ENCODE measurements at places on chromosomes 13 and 19.

DNA sequence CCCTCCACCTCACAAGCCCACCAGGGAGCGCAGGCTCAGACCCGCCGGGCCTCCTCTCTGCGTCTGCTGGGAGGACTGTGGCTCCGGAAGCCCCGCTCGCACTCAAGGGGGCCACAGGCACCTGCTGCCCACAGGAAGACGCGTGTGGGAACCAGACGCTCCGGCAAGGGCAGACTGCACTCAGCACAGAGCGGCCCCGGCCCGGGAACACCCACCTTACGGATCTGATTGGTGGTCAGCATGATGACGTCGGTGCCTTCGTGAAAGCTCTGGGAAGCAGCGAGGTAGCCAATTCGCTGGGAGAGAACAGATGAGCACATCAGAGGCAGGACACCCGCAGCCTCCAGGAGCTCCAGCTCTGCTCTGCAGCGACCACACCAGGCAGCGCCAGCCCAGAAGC is 14.6 kb downstream of the AP3D1 start:
- no peak for DNase-seq

DNA sequence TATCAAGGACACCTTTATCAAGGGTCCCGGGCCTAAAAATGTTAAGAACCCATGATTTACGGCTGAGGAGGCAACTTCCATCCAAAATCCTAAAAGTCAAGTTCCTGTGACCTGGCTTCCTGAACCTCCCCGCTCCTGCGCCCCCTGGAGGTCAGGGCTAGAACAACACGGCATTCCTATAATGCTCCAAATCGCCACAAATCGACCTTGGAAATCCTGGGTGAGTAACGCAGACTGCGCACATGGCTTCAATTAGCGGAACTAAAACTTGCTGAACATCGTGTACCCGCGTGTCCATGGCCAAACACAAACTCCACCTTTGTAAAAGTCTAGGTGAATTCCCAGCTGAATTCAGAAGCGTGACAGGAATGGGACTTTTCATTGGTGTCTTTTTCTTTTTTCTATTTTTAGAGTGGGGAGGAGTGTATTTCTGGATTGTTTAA is 4.3 kb upstream of the C5AR1 start:
- DNase-seq = peak; percentile 84

- DNase-seq = peak; percentile 95
These were observed 1.1 kb downstream of the ZNF850 start for GRCh38 chr19:36771261-36772231.

GRCh38 chr19:28170066-28170465 is 1042.9 kb downstream of the UQCRFS1 start:
- no peak for DNase-seq

DNA sequence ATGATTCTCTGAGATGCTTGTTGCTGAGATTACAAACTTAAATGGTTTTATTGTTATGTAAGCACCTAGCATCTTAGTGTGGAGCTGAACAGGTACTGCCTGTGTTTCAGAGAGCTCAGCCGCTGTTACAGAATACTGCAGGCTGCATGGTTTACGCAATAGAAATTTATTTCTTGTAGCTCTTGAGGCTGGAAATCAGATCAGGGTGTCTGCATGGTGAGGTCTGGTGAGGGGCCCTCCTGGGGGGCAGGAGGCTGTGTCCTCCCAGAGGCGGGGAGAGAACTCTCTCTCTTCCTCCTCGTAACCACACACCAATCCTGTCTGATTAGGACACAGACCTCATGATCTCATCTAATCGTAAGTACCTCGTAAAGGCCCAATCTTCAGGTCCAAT is 13.1 kb downstream of the ATP11A start:
- DNase-seq = no peak

GRCh38 chr13:67101730-67102467 is 128.2 kb downstream of the PCDH9 start:
- no peak for DNase-seq

DNA sequence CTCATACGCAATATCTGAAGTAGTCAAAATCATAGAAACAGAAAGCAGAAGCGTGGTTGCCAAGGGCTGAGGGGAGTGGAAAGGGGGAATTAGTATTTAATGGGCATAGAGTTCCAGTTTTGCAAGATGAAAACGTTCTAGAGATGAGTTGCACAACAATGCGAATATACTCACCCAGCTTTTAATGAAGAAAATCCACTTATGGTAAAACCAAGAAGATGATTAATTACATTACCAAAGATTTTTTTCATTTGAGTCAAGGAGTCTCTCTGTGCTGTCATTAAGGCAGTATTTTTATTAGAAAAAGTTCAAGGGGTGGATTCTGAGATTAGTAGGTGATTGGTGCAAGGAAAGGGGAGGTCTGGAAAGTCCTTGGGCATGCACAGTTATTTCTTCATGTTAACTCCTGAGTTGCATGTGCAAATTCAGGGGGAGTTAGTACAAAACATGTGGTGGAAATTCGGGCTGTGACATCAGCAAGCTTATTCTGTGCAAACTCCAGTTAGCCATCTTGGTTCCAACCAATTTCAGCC is 6.9 kb upstream of the CBY2 start:
- DNase-seq = no peak

GRCh38 chr19:52786078-52786463 is 520 bp downstream of the ZNF600 start:
- DNase-seq = no peak

- DNase-seq = no peak
These were observed 127.0 kb upstream of the GPR12 start for GRCh38 chr13:26887594-26887993.

- DNase-seq = no peak
These were observed 5.7 kb downstream of the ABHD13 start for GRCh38 chr13:108223687-108224503.

Measured in Caki2 (cell line).